RCC 7860 (cell line): ENCODE measurements at places on chromosomes 3 and 15.

DNA sequence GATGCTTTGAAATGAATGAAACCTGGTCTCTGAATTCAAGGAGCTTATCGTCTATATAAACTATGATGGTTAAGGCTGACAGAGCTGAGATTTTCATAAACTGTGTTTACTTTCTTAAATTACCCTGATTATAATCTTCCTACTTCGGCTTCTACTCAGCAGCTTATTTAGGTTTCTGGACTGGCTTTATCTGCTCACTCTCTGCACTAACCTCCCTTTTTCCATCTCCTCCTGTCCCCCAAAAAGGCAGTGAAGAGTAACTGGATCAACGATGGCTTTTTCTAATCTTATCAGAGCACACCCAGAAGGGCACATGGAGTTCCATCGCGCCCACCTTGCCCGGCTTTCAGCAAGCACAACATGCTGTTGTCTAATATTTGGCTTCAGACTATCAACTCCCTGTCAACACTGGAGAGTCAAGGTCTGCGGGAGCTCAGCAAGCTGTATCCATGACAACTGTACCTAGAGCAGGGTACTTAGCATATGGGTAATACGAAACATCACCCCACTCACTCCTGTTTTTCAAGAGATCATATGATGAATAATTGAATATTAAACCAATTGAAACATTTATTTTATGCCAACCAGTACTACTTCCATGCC, 417.3 kb downstream of the GABRB3 start:
- DNase-seq, result no peak

DNA sequence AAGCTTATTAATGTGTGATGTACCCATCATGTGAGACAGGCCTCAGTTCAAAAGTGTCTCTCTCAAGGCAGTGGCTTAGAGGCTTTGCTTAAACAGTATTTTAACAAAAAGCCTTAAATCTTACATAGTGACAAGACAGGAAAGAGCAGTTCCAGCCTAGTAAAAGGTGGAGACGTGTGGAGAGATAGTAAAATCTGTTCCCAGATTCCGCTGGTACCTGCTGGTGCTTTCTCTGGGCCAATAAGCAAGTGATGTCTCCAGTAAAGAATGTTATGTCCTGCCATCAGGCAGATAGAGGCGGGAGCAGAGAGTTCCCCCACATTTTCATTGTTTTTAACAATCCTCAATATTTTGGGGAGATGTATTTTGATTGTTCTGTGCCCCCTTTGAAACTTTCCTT, 135.0 kb downstream of the VPS8 start:
- no peak for DNase-seq

GRCh38 chr3:51283421-51283820, 101.7 kb upstream of the MANF start:
- no peak for DNase-seq

DNA sequence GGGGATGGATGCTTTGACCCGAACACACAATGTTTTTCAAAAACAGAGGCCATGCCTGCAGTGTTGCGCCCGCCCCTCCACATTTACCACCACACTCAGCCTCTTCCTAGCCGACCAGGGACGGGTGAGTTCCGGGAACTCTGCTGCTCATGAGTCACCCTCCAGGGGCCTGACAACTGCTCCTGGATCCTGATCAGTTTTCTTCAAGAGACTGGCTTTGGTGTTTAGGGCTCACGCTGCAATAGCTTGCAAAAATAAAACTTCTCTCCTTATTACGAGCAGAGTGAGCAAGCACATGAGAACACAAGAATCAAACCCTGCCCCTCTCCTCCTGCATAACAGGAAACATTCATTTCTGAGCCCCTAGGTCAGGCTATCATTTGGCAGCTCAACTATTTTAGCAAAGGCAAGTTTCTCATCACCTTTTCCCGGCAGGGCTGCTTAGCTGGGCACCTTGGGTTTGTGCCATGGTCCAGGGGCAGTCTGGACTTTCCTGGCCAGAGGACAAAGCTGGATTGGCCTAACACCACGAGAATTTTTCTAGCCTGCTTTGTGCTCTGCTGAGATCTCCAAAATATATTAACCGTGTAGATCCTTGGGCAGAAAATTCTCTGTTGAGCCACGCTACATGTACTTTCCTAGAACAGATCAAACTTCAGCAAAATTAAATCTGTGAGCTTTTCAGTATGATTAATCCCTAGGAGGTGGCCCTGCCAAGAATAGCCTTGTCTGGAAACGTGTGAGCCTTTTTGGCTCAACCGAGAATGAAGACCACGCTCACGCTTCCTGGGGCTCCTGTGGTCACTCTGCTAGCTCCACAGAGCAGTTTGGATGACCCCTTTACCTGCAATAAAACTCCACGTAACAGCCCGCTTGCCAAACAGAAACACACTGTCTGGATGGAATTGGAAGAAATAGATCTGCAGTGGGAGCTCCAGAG, 52.7 kb upstream of the SPATA12 start:
- DNase-seq, result peak; percentile 54

GRCh38 chr15:65363306-65363705, 14.5 kb downstream of the IGDCC3 start:
- no peak for DNase-seq

DNA sequence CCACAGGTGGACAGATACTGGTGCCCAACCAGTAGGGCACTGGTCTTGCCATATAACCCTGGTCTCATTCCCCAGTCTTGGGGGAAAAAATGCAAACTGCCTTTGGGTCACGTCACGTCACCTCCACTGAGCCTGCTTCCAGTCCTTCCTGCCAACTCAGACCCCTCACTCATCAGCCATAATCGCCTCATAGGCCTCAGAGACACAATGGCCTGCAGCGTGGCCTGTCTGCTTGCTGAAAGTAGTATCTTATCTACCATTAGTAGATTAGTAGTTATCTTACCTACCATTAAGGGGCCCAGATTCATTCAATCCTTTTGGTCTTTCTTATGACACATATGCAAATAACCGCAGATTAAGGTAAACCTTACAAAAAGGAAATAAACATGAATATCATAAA, 93.8 kb downstream of the FAM174B start:
- DNase-seq, result no peak

GRCh38 chr3:147383617-147384016, 22.7 kb downstream of the ZIC4 start:
- DNase-seq, result no peak

DNA sequence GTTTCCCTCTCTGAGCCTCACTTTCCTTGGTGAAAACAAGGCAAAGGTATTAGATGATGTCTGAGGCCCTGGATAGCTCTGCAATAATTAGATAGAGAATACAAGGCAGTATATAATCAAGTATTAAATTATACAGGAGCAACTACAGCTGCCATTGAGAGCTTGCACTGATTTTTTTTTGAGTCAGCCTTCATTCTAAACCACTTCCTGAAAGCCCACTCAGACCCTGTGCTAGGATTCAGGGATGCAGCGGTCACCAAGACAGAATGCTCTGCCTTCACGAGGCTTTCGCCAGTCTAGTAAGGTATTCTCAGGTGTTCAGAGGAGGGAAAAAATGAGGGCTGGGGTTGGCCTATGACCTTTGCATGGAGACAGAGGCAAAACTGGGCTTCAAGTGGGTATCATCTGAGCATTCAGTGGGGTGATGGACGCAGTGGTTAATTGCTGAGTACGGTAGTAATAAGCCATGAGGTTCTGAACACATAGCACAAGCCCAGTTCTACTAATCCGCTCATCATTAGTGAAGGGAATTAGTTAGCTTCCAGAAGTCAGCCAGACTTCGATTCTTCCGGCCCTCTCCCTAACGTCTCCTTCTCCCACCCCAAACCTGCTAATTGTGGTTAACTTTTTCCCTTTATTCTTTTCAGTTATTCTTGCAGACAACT, 3.6 kb downstream of the VGLL4 start:
- DNase-seq, result no peak

- DNase-seq, result peak; percentile 33
These were observed 39.2 kb upstream of the POLR2M start for GRCh38 chr15:57667171-57667849.

DNA sequence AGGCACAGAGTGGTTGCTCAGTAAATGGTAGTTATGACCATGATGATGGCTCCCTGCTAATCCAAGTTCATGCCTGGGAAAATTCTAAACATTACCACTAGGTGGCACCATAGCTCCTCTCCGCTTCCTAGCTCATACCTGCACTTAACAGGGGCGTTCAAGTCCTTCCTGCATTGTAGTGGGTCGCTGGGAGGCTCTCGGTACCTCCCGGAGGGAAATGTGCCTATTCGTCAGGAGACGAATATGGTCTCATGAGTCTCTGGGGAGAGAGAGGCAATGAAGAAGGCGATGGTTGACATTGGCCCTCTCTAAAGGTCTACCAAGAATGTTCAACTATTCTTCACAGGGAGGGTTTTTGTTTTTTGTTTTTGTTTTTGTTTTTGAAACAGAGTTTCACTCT, 10.9 kb downstream of the MESP1 start:
- DNase-seq, result peak; percentile 63

GRCh38 chr15:79088426-79089205, 2.0 kb downstream of the RASGRF1 start:
- DNase-seq, result no peak

- no peak for DNase-seq
These were observed 488.7 kb upstream of the PROK2 start for GRCh38 chr3:72273615-72274014.

DNA sequence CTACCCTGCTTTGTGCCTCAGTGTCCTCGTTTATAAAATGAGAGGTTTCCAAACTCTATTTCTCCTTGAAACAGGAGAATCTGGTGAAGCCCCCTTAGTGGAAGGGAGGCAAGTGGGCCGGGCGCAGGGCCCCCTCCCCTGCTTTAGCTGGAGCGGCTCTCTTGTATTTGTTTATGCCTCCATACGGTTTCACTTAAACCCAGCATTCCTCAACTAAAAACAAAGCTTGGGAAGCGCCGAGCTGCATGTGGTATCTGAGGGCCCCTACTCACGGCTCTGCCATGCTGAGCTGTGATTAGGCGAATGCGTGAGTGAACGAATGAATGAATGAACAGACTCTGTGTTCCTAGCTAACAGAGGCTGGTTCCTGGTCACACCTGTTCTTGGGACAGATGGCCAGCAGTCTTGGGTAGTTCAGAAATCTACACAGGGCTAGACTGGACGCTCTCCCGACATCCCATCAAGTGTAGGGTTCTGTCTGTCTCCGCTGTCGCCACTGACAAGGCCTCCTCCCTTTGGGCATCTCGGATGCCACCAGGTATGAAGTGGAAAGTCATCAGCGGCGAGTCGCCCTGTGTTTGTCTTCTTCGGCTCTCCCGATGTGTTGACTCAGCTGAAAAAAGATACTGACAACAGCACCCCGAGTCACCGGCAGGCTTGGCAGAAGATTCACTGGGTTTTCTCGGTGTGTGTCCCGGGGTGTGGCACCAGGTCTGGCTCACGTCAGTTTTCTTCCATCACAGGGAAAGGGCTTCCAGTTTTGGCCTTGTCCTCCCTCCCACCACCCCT, 42.4 kb upstream of the VPS8 start:
- DNase-seq, result no peak

DNA sequence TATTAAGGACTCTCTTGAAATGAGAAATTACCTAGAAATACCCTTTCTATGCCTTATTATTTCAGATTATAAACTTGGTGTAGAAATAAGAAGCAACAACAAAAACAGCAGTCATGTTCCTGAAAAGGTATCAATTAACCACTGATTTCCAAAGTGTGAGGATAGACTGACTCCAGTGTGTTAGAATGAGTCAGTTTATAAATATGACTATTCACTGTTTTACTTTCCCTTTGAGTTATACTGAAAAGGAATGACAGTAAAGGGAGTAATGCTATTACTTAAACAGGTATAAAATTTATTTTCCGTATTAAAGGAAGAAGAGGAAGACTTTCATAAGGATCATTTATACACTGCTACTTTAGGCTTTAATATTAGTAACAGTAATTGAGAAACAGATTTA, 12.9 kb downstream of the GMNC start:
- no peak for DNase-seq

- peak; percentile 62 for DNase-seq
These were observed 1.9 kb upstream of the NLGN1 start for GRCh38 chr3:173395412-173396181.

DNA sequence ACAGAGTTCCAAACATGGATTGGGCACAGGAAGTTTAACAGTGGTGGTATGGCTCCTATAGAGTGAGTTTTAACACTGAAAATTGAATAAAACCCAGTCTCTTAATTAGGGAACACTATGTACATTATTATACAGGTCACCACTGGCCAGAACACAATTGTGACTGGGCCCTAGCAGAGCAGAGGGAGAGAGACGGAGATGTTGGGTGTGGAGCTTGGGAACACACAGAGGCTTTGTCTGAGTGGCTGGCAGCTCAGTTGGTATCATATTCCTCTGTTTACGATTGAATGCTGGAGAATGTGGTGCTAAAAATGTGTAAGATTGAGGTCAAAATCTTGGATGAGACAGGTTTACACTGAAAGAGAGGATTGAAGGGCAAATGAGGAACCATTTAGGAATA, 6.8 kb upstream of the MOBP start:
- DNase-seq, result no peak
